ENCODE measurements at places on chromosomes 1 and 21.
A peak's percentile ranks its signal among the peaks of the same experiment; 100 is the strongest.

- DNase-seq = no peak
Measured at GRCh38 chr1:33515607-33516006, 43.2 kb downstream of the ZSCAN20 start.

- peak; percentile 35 for DNase-seq
Measured at GRCh38 chr1:240189386-240189989, 97.8 kb downstream of the FMN2 start.

DNA sequence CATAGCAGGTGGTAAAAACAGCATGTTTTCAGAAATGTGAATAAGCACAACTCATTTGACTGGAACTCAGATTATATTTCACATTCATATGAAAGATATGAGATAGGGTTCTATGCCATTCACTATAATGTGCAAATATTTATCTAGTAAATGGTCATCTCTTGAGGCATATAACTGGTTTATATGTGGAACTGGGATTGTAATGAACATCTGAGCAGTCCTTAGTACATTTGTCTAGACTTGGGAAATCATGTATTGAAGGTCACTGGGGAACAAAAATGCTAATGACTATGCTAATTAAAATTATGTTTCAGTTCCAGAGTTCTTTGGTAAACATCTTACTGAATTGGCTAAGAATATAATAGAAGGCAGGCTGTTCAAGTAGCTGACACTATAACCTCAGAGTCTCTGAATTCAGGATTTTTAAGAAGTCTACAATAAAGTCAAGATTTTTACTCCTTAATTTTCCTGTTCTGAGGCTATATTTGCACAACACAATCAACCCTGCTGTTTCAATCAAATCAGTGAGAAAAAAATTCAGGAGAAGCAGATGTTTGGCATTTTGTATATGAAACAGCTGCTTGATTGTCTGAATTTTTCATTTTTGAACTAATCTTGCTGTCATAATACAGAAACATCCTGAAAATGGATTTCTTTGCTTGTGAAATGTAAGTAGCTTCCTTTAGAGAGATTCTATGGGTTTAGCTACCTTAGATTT, 244.8 kb upstream of the RGS18 start:
- DNase-seq = no peak

DNA sequence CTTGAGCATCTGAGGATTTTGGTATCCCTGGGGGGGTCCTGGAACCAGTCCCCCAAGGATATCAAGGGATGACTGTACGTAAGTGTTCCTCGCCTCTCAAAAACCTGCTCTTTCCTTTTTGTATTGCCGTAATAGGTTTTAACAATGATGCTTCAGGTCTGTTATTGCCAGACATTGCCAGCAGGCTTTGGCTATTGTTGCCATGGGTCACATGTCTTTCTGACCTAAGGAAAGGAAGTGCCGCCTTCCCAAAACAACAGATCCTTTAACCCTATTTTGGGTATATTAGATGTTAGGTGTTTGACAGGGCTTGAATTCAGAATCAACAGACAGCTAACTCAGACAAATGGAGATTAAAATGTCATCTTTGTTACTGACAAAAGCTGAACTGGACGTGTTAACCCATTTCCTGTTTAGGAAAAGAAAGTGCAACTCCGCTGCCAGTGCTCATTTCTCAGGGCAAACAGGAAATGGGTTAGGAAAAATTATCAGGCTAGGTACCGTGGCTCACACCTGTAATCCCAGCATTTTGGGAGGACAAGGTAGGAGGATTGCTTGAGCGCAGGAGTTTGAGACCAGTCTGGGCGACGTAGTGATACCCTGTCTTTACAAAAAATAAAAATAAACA, 12.4 kb upstream of the PRPF38B start:
- no peak for DNase-seq

DNA sequence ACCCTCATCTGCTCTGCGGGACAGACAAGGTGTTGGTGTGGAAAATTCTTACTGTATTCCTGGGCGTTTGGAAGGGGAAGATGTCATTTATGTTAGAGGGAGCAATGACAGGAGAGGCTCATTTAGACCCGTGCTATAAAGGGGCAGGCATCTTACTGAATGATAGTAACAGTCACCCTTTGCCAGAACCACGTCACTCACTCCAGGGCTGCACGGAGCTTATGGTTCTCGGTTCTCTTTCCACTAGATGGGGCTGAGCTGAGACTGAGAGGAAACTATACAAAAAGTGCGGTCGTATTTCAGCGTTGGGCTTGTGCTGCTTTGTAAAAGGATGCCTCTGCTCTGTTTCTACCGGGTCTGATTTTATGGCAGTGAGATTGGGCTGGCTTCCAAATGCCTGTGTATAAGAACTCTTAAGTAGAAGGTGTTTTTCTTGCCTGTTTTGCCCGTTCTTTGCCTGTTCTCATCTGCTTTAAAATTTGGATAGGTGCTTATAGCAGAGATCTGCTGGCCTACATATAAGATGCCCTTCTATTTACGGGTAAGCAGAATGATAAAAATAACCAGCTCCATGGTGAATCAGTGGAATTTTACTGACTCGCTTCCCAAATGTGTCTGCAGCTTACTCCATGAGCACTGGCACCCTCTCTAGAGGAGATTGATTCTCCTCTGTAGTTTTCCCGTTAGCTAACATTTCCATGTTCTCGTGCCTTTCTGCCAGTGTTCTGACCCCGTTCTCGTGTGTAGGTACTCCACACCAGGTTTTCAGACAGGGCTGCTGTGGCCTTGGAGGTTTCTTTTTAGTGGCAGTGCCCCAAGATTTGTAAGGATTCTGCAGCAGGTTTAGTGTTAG, 55.9 kb downstream of the MRPS6 start:
- peak; percentile 84 for DNase-seq

DNA sequence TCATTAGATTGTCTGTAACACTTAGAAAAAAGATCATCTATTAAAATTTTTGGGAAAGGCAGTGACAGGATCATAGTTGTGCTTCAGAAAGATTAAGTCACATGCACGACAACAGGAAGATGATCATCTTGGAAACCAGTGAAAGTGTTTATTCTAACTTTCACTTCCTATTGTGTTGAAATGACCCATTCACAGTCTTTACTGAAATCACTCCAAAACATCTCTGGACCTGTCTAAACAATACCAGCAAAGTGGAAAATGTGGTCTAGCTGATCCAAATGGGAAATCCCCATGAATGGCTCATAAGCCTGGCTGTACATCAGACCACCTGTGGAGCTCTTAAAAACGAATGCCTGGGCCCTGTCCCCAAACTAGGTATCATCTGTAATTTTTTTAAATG, 111.1 kb upstream of the ETV3 start:
- no peak for DNase-seq

DNA sequence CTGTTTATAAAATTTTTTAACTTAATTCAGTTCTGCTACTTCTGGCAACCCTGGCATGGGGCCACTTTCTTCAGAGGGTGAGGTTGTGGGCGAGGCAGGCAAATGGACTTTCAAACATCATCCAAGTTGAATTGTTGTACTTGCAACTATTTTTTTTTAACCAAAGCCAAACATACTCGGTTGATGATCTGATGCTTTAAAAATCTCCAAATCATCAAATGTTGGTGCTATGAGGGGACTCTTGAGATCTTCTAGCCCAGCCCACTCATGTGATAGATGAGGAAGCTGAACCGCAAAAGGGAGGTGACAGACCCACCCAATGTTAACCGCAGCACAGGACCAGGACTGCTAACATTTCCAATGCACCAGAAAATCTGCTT, 6.7 kb downstream of the SLC1A7 start:
- DNase-seq = no peak

- DNase-seq = no peak
Measured at GRCh38 chr1:11764115-11764514, 2.1 kb downstream of the C1orf167 start.

GRCh38 chr21:44865561-44866280, 7.8 kb downstream of the PTTG1IP start:
- DNase-seq = no peak

- DNase-seq = no peak
Measured at GRCh38 chr1:93840956-93841482, 38.0 kb downstream of the DNTTIP2 start.

DNA sequence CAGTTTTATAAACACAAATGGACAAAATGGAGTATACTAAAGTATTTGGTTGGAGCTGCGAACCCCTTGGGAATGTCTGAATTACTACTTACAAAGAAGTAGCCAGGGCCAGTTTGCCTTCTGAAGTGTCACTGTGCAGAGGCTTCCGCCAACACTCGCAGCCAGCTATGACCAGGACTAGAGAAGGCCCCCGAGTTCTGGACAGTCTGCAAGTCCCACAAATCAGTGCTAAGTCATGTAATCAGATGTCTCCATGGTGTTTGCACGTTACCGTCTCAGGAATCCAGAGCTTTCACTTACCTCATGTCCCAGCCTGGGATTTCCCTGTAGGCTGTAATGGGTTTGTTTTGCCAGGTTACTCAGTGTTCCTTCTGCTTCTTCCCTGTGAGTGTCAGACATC, 106.6 kb upstream of the SPAG17 start:
- DNase-seq = peak; percentile 44

- DNase-seq = no peak
Measured at GRCh38 chr1:180175291-180175690, 20.6 kb downstream of the QSOX1 start.

DNA sequence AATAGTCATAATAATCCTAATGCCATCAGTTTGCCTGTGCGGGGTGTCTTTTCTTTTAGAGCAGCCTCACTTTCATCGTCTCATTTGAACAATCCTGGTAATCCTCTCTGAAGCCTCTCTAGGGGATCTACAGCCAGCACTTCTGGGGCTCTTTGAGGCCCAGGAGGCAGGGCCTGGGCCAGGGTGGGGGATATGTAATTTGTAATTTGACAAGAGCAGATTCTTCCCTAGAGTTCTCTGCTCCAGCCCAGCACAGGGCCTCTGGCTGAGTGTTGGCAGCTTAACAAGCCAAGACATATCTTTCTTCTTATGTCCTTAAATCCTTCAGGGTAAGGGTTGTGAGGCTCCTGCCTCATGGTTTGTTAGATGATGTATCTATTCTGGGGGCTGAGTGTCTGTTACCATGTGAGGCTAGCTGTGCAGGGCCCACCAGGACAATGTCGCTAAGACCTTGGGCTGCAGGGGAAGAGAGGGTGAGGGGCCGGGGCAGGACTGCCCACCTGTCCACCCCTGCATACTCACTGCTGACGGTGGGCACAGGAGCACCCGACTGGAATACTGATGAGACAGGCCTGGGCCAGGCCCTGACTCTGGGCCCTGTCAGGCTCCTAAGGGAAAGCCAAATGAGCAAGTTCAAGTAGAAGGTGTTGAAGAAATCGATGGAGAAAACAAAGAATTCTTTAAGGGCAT, 45.3 kb upstream of the PARP1 start:
- DNase-seq = no peak

- DNase-seq = peak; percentile 81
Measured at GRCh38 chr1:218886101-218886871, 287.4 kb upstream of the LYPLAL1 start.

GRCh38 chr1:61995641-61996040, 199.0 kb upstream of the L1TD1 start:
- DNase-seq = no peak

DNA sequence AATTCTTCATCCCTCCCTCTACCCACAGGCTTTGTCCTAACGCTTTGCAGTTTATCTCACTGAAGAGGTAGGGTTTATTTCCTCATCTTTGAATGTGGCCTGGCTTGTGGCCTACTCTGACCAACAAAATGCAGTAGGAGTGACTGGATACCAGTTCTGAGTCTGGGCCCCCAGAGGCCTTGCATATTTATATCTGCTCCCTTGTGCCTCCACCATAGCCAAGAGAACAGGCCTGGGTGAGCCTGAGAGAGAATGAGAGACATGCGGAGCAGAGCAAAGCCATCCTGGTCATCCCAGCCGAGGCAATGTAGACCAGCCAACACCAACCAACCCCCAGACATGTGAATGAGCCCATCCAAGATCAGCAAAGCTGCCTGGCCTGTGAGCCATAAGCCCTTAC, 30.3 kb downstream of the SMIM12 start:
- no peak for DNase-seq

DNA sequence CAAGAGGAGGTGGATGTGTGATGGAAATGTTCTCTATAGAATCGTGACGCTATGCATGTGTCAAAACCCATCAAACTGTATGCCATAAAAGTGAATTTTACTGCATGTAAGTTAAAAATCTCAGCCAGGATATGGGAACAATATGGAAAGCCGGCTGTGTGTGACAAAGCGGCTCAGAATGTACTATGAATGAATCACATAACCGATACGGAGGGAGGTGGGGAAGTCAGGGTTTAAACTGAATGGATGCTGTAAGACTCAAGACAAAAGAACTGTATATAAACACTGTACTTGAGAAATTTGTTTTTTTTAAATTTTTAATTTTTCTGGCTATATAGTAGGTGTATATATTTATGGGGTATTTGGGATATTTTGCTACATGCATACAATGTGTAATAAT, 111.6 kb upstream of the PDE4B start:
- DNase-seq = no peak

DNA sequence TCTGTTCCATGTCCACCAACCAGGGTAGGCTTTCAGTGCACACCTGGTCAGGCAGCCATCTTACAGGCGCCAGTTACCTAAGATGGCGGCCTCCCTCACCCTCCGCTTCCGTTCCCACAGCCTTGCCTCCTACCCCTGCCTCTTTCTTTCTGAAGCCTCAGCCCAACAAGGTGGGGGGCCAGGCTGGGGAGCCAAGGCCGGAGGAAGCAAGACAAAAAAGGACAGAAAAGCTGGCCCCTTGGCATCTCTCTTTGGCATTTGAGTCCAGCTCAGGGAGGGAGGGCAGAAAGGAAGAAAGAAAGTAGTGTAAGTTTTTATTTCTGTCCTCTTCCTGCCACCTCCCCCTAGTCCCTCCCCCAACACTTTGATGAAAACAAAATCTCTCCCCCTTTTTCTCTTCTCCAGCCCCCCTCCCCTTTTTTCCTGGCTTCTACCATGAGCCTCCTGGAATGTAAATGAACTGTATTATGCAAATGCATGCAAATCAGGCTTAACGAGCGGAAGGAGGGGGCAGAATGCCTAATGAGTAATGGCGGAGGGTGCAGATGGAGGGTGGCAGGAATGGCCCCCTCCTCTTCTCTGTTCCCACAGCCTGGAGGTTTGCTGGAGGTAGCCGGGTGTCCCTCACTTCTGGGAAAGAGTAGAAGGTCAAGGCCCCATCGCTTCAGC, 43.8 kb downstream of the RHBG start:
- DNase-seq = no peak

DNA sequence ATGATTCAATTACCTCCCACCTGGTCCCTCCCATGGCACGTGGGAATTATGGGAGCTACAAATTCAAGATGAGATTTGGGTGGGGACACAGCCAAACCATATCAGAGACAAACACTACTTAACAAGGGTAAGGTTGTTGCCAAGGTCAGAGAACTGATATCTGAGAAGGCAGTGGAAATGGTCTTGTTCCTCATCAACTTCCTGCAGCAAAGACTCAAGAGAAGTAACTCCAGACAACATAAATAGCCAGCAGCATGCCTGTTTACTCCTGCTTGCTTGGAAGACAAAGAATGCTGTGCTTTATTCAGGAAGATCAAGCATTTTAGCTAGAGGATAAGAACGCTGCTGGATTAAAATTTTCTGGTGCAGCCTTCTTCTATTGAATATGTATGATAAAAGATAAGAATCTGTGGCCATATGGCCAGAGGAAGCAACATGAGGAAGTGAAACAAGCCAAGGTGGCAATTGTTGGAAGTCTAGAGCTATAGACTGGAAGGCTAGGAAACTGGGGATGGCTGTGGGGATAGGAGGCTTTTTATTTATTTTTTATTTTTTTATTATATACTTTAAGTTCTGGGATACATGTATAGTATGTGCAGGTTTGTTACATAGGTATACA, 36.4 kb downstream of the DDAH1 start:
- no peak for DNase-seq

- DNase-seq = no peak
Measured at GRCh38 chr1:161492827-161493226, 12.4 kb upstream of the FCGR2A start.

GRCh38 chr1:54973205-54973921, 7.1 kb upstream of the TMEM61 start:
- peak; percentile 75 for DNase-seq

GRCh38 chr1:204495078-204495753, 611 bp upstream of the PIK3C2B start:
- DNase-seq = no peak
